Activated naive CD8-positive, alpha-beta T cell treated with anti-CD3 and anti-CD28 coated beads for 36 hours (primary cell): ENCODE measurements at places on chromosomes 2 and 18. TPM values are rescaled to one million over a fixed set of nuclear protein-coding genes. Genes with fewer than 3 reads are reported as not detected.

DNA sequence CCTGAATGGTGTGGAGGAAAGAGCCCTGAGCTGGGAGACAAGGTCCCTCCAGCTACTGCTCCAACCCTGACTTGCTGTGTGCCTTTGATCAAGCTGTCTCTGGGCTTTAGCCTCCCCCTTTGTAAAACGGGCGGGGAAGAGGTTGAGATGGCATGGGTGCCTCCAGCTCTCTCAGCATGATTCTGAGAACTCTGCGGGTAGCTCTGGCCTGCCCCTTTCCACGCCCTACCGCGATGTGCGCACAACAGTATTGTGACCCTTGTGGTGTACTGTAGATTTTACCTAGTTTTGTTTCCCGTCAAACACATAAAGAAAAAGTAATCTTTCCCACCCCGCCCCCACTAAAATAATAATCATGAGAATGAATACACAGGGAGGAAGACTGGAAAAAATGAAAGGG is 5.3 kb downstream of the CD8A start:
- peak; percentile 87 for DNase-seq

DNA sequence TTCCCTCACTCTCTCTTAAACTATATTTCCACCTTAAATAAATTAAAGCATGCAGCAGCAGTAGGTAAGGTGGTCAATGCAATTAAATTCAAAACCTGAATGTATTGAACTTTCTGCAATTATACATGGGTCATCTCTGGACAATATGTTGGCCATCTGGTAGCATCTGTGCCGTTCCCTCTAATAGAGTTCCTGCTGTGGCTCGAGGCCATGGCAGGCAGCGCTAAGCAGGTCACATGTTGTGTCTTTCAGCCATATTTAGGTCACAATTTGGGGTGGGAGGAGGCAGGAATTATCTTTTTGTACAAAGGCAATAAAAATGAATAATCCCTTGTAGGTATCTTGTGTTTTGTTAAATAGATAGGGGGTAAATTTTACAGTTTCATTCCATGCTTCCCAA is 676.2 kb downstream of the ZEB2 start:
- no peak for DNase-seq

DNA sequence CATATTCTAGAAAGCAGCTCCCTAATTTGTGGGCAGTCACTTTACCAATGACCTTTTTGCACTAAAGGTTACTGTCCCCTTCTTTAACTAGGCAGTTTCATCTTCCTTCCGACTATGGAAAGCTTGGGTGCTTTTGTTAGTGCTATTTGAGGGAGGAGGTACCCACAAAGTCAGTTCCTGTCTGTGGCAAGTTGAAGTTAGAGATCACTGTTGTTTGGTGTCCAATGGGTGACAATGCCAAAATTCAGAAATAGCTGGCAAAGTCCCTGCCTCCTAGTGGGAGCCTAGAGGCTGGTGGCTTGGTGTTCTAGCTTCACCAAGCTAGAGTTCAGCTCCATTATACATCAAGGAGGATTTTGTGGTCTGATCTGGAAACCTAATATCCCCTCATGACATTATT is 87.1 kb upstream of the PNPT1 start:
- DNase-seq = no peak

- DNase-seq = no peak
These were observed 72.4 kb upstream of the SLC66A3 start for GRCh38 chr2:11082880-11083279.

DNA sequence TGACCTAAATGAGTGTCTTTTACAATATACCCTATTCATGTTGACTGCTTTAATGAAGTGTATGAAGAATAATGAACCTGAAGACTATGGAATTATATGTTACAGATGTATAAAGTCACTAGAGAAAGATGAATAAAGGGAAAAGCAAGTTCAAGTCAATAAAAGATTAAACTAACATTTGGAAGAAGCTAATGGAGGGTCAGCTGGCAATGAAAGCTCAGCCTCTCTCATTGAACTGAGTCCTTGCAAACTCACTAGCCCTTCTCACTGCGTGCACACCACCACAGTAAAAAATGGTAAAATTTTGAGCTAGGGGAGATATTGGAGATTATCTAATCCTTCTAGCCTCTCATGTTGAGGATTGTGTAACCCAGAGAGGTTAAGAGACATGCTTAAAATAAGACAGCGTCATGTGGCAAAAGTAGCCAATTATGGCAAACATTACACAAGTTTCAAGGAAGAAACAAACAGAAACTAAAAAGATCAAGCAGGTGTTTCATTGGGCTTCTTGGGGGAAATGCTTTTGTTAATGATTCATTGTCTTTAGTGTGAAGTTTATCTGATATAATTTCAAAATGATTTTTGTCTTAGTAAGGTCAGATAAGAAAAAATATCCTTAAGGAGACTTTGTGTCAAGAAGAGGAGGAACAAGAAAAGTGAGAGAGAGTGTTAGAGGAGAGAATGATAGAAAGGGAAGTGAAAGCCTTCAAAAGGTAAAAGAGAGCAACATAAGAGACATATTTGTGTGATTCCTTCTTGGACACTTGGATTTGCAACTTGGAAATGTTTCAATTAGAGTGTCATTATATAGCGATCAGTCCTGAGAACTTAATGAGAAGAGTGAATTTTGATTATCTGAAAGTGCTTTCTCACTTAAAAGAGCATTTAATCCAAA is 893.7 kb upstream of the FAM98A start:
- no peak for DNase-seq

DNA sequence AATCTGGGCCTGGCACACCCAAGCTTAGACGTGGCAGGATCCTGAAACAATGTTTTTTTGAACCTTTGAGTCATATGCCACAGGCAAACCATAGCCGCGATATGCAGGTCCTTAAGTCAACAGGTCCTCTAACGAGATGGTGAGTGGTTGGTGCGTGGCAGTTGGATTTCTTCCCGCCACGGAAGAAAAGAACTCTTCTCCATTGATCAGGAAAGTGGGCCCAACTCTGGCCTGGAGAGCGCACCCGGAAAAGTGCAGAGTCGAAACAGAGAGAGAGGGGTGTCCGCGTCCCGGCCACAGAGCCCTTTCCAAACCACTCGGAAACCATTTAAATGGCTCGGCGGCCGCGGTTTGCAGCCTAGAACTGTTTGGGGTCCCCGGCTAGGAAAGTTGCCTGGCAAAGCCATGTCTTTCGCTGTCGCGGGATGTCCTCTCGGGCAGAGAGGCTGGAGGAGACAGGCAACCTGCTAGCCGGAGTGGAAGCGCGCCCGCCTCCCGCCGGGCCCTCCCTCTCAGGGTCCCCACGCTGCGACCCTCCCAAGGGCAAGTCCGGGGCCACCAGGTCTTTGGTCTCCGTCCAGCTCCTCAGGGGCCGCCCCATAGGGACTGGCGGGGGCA is 777 bp downstream of the GALNT3 start:
- DNase-seq = peak; percentile 8

DNA sequence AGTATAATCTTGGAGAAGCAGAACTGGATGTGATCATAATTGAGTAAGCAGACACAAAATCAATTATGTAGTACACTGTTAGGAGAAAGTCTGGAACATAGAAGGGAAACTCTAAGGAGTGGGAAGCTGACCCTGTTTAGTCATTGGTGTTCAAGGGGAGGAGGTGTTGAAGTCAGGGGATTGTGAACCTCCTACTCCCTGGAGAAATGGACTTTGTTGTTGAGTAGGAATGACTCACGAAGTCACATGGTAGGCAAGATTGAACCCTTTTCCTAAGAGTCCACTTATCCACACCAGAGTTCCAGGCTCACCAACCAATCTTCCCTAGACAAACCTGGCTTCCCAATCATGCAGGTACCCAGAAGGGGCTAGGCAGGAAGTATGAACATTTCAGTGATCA is 81.0 kb upstream of the BCL11A start:
- no peak for DNase-seq

DNA sequence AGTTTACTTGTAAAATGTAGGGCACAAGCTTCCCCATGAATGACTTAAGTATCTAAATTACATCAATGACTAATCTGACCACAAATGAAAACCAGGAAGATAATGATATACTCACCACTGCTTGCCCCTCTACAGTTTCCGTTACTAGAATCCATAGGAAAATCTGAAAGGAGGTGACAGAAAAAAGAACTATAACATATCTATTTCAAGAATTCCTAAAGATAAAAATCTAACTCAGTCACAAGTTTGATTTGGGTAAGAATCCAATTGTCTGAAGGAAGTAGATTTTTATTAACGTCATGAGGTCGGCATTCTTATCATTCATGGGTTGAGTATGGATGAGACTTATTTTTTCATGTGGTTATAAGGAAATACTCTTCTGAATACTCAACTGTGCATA is 7.8 kb downstream of the FRZB start:
- DNase-seq = no peak

DNA sequence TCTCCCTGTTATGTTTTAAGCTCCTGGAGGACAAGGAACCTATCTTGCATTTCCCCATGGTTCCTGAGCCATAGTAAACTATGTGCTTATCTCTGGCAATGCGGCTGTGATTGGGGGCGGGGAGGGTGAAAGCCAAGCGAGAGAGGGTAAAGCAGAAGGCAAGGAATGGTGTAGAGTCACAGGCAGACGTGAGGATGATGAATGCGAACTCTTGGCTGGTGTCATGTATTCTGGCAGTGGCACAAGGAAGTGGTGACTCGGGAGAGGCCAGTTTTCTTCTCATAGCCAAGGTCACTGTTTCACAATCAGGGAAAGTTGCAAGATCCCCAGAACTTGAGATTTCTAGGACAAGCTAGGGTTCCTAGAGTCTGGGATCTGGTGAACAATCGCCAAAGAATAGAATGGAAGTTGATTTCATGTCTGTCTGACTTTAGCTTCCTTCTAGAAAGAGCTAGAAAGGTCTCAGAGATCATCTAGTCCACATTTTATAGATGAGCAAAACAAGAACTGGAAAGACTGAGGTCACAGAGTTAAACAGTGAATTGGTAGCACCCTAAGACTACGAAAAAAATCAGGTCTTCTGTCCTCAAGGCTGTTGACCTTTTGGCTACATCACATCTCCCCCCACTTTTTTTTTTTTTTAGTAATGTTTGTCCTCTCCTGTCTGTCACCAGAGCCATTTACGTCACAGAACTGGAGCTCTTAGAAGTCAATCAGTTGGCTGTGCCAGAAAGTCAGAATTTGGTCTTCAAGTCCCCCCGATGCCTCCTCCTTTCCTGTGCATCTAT is 137.0 kb downstream of the BCL11A start:
- DNase-seq = no peak

DNA sequence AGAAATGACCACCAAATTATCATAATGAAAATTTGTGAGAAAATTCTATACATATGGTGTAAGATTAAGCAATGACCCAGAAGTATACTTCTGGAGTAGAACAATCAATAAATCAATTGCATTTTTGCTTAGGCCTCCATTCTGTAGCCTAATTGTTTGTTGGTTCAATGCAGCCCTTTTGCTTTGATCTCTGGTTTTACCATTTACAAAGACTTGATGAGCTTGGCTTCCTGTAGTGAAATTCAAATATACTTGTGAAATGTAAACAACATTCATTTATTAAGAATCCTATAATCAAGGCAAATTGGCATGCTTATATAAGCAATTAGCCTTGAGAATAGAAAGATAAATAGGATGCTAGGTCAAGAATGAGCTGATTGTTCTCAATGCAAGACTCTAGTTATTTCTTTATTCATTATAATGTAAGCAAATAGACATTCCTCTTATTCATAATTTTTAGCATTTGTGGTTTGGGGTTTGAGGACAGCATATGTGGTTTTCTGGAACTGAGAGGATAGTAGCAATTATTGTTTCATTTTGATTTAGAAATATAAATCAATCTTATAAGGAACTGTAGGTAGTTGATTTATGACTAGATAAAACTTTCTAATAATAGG is 9.7 kb downstream of the FMNL2 start:
- DNase-seq = no peak

GRCh38 chr18:79476918-79477571 is 81.3 kb downstream of the NFATC1 start:
- DNase-seq = no peak

DNA sequence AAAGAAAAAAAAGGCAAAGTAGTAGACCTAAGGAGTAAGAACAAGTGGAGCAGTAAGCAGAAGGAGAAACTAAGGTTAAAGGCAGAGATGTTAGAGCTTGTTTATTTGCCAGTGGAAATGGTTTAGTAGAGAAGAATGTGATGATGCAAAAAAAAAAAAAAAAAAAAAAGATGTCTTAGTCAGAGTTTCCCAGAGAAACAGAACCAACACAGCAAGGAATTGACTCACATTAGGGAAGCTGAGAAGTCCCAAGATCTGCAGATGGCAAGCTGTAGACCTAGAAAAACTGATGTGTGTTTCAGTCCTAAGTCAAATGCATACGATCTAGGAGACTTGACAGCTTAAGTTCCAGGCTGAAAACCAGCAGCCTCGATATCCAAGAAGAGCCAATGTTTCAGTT is 1548.8 kb upstream of the LRRTM1 start:
- no peak for DNase-seq

DNA sequence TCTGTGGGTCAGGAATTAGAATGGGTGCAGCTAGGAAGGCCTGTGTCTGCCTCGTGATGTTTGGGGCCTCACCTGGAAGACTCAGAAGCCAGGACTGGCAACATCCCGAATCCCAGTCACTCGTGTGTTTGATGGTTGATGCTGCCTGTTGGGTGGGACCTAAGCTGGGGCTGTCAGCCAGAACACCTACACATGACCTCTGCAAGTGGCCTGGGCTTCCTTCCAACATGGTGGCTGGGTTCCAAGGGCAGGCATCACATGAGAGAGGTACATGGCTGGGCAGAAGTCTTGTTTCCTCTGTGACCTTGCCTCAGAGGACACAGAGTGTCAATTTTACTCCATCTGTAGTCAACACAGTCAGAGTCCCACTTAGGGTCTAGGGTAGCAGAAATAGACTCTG is 177.8 kb downstream of the GBX2 start:
- no peak for DNase-seq

- no peak for DNase-seq
These were observed 7.4 kb downstream of the ZAP70 start for GRCh38 chr2:97720746-97721145.

GRCh38 chr2:152627351-152627957 is 89.8 kb downstream of the PRPF40A start:
- no peak for DNase-seq

DNA sequence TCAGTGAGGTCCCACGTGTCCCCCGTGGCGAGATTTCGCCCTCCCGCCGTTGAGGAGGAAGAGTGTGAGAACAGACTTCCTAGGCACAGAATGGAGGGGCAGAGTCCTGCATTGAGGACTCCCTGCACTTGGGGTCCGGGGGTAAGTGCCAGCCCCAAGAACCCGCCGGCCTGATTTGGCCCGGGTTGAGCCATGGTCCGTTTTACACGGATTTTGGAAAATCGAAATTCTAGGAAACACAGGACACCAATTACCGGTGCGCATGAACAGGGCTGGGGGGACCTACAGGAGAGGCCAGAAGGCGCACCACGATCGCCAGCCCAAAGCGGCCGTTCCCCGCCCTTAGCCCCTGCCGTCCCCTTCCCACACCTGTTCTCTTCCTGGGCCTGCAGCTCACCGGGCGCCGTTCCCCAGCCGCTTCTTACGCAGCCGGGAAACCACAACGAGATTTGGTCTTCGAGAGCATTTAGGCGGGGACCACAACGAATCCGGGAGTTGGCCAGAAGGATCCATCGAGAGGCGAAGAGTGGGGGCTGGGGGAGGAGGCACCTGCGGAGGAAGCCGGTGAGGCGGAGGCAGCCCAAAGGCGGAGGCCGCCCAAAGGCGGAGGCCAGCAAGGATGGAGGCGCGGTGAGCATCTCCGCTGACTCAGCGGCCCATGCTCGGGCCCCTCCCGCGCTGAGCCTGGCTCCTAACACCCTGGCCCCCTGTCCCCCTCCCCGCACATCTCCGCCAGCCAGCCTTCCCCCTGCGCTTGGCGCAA is 464 bp upstream of the TLX2 start:
- no peak for DNase-seq

Gene CCDC150
- 7.5 TPM for total RNA-seq

Gene CACNB4
- 0.56 TPM for total RNA-seq

Gene CD302
- 0.37 TPM for total RNA-seq

Gene PDCL3
- total RNA-seq = 45.4 TPM

Gene APLF
- 2.4 TPM for total RNA-seq
